ENCODE measurements at places on chromosomes 3 and 15.

- DNase-seq: no peak
These were observed 380.0 kb upstream of the GOLIM4 start for GRCh38 chr3:168475704-168476103.

GRCh38 chr15:63950911-63951481 is 95.3 kb downstream of the DAPK2 start:
- DNase-seq: no peak

DNA sequence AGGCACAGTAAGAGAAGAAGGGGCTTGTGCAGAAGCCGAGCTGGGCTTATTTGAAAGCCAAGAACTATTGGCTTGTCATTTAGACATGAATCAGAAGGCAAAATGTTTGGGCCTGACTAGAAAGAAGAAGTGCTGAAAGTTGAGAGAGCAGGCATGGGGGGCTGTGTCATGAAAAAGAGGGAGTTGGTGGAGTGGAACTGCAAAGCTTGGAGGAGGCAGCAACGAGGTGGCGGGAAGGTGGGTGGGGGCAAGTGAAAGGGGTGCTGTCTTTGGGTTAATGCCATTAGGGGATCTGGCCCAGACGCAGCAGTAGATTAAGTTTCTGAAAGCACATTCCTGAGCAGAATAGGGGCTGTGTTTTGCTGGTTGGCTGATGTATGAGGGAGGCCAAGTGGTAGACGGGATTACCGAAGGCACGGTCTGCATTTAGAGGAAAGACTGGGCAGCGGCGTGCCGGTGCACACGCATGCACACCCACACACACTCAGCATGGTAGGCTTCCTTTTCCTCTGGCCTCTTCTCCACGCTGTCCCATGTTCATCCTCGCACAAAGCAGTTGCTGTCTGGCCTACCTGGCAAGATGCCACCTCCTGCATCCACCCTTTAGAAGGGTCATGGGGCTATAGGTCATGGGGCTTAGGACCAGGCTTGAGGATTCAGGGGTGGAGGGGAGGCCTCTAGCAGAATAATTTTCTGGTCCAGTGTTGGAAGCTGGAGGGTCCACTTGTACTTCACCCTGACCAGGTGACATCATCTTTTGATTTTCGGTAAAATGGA is 43.0 kb downstream of the BOC start:
- DNase-seq: no peak

DNA sequence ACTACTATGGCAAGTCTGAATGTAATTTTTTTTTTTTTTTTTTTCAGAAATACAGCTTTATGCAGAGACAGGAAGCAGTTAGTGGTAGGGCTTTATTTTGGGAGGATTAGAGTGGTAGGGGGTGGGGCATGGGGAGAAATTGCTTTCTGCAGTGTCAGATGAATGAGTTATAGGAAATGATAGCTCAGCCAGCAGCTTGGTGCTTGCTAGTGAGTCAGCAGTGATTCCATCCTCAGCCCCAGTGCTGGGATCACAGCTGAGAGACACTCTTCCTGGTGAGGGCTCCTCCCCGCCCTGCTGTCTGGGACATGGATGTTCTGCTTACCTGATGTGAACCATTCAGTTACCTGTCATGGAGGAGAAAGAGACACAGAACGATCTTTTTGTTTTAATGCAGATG is 39.6 kb downstream of the SEMA6D start:
- no peak for DNase-seq

GRCh38 chr15:31887246-31887645 is 143.1 kb upstream of the CHRNA7 start:
- no peak for DNase-seq

DNA sequence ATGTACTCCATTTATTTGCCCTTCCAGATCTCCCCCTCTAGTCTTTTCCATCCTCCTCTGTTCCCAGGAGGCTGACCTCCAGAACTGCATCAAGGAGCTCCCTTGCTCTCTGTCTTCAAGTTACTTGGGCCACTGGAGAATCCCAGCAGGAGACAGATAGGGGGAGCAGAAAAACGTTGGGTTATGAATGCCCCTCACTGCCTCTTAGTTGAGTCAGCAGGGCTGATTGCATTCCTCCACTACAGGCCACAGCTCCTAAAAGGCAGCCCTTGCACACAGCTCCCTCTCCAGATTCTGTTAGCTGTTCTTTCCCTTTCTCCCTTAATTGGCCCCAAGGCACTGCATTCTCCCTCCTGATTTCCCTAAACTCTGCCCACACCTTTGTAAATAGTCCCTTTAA is 12.4 kb upstream of the CEP152 start:
- no peak for DNase-seq

DNA sequence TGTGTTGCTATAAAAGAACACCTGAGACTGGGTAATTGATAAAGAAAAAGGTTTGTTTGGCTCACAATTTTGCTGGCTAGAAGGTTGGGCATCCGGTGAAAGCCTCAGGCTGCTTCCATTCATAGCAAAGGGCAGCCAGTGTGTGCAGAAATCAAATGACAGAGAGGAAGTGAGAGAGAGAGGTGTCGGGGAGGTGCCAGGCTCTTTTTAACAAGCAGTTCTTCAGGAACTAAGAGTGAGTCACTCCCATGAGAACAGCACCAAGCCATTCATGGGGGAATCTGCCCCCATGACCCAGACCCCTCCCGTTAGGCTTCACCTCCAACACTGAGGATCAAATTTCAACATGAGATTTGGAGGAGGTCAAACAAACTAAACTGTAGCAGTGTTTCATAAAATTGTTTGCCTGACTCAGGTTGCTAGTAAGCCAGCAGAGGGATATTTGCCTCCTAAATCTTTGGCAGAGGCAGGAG is 4.5 kb upstream of the PARP15 start:
- no peak for DNase-seq

GRCh38 chr3:58386626-58387365 is 46.8 kb downstream of the PDHB start:
- no peak for DNase-seq

DNA sequence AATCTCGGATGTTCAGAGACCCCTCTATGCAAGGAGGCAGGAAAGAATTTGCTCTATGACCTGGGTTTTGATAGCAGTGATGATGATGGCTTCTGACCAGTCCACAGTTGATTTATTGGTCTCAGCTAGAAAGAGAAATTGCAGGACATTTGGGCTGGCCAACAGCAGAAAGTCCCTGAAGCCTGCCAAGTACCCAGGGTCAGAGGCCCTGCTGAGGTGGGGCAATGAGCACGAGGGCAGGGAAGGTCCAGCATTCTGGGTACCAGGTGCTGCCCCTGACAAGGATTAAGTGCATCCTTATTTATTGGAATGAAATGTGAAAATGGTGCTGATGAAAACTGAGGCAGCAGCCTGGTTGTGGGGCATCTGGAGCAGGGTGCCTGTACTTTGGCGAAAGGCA is 19.8 kb downstream of the C3orf62 start:
- DNase-seq: no peak

DNA sequence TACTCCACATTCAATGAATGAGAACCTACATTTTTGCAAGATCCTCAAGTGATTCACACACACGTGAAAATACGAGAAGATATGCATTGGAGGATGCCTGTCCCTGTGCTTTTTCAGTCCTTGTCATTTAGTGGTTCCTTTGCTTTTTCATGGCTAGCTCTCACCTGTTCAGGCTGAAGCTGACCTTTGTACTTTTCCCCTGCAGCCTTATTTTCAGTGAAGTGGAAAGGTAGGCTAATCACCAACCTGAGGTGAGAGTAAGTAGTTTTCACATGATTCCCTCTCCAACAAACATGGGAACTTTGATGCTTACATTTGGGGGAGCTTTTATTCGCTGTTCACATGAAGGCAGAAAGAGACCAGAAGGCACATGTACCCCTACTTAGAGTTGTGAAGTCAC is 8.3 kb downstream of the ITPR1 start:
- DNase-seq: no peak

GRCh38 chr3:55000546-55000945 is 72.7 kb upstream of the LRTM1 start:
- no peak for DNase-seq

DNA sequence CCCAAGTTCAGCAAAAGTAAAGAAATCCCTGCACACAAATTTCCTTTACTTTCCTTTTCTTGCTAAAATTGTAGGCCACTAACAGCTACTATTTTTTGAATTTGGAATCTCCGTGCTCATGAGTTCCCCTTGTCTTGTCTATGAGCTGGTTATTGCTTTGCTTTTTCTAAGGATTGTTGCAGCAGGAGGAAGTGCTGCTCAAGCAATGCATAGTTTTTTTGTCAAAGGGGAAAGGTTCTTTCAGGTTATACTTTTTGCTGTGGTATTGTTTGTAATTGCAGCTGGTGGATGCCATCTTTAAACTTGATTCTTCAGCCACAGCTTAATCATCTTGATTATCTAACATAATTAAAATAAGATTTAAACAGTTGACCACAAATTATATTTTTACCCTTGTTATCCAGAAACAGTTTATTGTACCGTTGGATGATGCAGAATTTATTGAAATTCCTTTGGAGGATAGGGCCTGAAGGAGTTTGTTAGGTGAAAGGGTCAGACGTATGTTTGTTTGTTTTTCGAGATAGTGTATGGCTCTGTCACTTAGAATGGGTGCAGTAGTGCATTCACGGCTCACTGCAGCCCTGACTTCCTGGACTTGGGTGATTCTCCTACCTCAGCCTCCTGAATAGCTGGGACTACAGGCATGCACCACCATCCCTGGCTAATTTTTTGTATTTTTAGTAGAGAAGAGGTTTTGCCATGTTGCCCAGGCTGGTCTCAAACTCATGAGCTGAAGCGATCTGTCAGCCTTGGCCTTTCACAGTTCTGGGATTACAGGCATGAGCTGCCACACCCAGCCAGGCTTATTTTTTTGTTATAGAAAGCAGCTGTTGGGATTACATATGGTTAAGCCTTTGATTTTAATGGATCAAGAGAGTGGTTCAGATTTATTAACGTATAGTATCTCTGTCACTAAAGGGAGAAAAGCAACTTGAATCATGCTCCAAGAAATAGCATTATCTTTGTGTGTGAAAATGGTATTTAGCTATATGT is 11.7 kb downstream of the MGA start:
- no peak for DNase-seq

DNA sequence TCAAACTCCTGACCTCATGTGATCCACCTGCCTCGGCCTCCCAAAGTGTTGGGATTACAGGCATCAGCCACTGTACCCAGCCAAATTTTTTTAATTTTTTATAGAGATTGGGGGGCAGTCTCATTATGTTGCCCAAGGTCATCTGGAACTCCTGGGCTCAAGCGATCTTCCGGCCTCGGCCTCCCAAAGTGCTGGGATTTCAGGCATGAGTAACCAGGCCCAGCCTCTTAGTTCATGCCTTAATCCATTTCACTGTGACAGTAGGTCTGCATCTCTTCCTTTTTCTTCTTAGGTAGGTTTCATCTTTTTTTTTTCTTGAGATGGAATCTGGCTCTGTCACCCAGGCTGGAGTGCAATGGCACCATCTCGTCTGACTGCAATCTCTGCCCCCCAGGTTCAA is 37.3 kb upstream of the PPP4R2 start:
- no peak for DNase-seq
